ENCODE measurements at places on chromosomes 4 and X.

DNA sequence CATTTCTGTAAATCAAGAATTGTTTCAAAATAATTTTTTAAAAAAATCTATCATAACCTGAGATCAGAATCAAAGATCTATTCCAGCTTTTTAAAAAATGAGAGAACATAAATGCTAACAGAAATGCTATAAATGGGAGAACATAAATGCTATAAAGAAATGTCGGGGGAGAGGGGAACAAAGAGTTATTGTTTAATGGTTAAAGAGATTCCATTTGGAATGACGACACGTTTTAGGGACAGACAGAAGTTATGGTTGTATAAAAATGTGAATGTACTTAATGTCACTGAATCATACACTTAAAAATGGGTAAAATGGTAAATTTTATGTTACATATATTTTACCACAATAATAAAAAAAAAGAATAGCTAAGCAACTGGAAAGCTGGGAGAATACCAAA, 127.1 kb downstream of the ATRX start:
- no peak for DNase-seq

GRCh38 chrX:143455046-143455445, 62.2 kb downstream of the SPANXN3 start:
- no peak for DNase-seq

GRCh38 chr4:87848622-87849351, 16.0 kb downstream of the MEPE start:
- no peak for DNase-seq

- DNase-seq, result no peak
These were observed 53.8 kb upstream of the USP9X start for GRCh38 chrX:41031256-41031967.

GRCh38 chr4:182443070-182443469, 199.9 kb downstream of the TENM3 start:
- no peak for DNase-seq

GRCh38 chrX:133646719-133647116, 231.4 kb upstream of the GPC4 start:
- DNase-seq, result no peak

- no peak for DNase-seq
These were observed 13.6 kb downstream of the ABCG2 start for GRCh38 chr4:88144866-88145300.

GRCh38 chr4:185408432-185408831, 11.8 kb downstream of the ANKRD37 start:
- no peak for DNase-seq

DNA sequence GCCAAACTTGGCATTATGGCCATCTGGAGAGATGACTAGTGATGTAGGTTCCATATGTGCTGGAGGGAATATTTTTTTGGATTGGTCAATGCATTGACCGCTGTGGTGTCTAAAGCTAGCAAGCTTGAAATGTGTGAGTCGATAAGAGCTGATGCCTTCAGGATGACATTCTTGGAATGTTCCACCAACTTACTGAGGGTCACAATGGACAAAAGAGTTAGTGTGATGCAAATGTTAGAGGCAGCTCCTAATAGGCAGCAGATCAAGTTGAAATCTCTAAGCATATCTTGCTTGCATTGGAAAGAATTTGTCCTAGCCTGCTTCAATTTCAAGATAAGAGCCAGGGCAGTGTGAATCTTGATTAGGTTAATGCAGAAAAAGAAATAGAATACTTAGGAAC, 210.4 kb upstream of the AFF2 start:
- DNase-seq, result peak; percentile 25

- no peak for DNase-seq
These were observed 46.0 kb downstream of the FNIP2 start for GRCh38 chr4:158814636-158815330.

DNA sequence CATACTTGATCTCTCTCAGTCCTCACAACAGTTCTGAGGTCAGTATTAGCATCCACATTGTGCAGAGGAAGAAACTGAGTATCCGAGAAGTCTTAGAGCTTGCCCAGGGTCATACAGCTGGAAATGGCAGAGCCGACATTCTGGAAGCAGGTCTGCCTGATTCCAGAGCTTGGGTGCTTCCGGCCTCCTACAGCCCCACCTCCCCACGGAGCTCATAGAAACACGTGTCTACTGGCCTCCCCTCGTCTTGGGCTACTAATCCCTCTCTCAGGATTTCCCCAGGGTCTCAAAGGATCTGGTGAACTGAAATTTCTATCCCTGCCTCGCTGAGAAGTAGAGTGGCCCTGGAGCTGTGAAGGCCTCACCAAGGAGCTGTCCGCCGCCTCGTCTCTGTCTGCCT, 12.0 kb upstream of the KDM5C start:
- DNase-seq, result no peak

DNA sequence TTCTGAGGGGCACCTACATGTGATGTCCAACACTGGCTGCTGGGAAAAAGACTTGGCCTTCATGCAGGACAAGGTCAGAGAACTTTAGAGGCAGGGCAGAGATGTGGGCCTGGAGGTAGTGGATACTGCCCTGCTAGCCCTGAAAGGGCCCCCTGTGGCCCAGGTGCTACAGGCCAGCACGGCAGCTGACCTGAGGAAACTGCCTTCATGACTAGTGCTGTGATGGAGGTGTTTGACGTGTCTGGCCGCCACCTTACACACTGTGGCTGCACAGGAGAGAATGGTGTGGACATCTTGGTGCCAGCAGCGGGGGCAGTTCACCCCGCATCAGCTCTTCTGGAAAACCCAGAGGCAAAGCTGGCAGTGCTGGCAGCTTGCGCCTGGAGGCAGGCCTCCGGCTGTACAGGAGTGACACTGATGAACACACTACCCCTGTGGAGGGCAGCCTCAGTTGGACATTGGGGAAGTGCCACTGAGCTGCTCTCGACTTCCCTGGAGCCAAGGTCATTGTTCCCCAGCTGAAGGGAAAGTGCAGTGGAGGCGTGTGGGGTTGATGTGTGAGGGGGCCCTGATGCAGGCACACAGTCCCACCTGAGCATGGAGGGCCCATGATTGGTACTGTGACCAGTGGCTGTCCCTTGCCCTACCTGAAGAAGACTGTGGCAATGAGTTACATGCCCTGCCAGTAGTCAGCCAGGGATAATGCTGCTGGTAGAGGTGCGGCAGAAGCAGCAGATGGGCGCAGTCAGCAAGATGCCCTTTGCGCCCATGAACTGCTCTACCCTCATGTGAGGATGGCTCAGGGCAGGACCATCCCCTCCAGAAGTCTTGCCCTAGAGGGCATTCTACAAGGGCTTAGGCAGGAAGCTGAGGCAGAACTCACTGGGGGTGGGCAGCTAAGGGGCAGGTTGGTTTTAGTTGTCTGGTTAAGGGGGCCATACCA, 36.9 kb downstream of the COQ2 start:
- no peak for DNase-seq

DNA sequence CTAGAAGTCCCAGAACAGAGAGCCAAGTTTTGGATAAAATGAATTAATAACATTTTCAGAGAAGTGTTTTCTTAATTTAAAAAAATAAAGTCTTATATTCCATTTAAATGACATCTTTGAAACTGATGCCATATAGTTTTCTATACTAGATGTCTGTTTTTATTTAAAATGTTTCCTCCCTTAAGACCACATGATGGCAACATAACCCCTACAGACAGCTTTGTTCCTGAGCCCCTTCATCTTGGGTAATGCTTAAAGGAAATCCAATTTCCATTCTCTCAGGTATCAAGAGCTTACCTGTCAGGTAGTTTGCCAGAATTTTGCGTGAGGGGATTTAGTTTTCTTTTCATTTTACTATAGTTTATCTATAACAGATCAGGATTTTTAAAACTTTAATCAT, 181.4 kb upstream of the UGT8 start:
- DNase-seq, result no peak

DNA sequence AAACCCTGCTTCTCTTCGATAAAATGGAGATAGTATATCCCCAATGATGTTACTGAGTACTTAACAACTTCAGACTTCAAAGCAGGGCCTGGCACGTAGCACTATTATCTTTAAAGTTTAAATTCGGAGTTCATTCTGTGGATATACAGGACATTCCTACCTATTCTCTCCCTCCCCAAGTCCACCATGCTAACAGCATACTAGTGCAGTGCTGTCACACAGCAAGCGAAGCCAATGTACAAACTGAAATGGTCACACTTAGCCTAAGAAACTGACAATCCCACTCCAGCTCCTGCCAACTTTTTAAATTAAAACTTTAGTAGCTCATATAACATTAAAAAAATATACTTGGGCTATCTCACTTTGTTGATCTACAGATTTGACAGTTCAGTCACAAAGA, 1.2 kb upstream of the DNAJB14 start:
- DNase-seq, result no peak

DNA sequence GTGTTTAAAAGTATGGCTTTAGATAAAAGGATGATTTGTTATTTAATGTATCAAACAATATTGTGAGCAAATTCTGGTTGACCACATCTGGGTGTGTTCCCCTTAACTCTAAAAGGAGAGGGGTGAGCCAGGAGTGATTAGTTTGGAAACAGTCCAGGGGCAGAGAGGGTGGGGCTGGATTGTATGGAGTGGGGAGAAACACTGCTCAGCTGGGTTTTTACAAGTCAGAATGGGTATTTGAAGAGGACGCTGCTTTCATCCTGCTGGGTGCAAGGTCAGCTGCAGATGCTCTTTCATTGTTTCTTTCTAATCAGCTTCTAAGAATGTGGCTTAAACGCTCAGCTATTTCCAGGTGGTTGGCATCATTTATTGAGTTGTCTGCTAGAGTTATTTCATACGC, 82.8 kb upstream of the LIMCH1 start:
- DNase-seq, result no peak

DNA sequence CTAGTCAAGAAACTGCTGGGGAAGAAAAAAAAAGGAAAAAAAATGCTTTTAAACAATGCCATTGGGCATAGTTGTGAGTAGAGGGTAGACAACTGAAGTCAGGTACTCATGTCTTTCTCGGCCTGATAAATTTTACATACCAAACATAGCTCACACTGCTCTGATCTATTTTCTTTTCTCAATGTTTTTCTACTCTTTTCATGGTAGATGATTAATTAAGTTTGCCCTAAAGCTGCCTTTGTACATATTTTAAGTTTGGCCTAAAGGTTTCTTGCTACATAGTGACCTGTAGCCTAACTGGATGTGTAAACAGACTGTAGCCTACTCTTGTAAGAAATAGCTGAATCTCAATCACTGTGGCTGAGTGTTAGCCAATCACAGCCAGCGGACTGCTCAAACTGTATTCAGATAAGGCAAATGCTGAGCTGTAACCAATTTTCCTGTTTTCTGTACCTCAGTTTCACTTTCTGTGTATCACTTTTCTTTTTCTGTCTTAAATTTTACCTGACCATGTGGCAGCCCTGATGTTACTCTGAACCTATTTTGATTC, 121.0 kb downstream of the PCDH10 start:
- DNase-seq, result no peak

- no peak for DNase-seq
These were observed 14.1 kb downstream of the HPSE start for GRCh38 chr4:83320548-83320947.

DNA sequence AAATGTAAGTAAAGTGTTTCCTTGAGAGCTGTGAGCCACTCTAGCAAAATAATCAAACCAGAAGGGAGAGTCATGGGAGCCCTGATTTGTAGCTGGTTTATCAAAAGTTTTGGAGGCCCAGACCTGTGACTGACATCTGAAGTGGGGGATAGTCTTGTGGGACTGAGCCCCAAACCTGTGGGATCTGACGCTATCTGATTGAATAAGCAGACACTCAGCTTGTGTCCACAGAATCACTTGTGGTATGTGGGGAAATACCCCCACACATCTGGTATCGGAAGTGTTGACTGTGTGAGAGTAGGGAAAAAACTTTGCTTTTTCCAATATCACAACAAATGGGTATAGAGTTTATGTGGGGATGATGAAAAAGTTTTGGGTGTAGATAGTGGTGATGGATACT, 35.4 kb downstream of the FUNDC1 start:
- no peak for DNase-seq

GRCh38 chr4:135739354-135739753, 1537.8 kb upstream of the PABPC4L start:
- no peak for DNase-seq

GRCh38 chr4:124854968-124855367, 142.4 kb upstream of the ANKRD50 start:
- DNase-seq, result no peak

DNA sequence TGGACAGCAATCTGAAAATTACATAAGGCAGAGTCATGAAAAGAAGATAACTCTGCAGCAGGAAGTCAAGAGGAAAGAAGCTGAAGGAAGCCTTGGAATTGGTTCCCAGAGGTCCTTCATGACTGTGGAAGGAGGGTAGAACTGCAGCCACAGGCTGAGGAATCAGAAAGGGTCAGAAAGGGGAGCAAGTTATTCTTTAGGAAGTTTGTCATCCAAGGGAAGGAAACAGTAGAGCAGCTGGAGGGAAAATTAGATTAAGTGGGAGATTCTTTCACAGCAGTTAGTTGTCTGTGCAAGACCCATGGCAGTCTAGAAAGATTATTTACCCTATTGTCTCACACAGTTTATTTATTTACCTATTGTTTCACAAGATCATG, 9.3 kb upstream of the ADH1C start:
- DNase-seq, result no peak

DNA sequence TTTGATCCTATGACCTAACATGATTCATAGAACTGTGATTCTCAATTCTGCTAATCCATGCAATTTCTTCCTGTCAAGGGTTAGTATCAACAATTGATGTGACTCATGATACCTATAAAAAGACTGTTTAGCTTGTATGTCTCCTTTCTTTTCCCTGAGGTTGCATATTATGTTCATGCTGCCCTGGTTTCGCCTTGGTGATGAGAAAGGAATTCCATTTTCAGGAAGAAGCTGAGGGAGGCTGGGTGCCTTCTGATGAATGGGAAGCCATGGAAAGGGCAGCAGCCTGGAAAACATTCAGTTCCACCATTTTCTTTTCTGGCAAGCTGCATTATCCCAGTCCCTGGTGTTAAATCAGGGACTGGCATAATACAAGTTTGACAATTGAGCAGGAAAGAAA, 976.5 kb downstream of the RPA4 start:
- no peak for DNase-seq

DNA sequence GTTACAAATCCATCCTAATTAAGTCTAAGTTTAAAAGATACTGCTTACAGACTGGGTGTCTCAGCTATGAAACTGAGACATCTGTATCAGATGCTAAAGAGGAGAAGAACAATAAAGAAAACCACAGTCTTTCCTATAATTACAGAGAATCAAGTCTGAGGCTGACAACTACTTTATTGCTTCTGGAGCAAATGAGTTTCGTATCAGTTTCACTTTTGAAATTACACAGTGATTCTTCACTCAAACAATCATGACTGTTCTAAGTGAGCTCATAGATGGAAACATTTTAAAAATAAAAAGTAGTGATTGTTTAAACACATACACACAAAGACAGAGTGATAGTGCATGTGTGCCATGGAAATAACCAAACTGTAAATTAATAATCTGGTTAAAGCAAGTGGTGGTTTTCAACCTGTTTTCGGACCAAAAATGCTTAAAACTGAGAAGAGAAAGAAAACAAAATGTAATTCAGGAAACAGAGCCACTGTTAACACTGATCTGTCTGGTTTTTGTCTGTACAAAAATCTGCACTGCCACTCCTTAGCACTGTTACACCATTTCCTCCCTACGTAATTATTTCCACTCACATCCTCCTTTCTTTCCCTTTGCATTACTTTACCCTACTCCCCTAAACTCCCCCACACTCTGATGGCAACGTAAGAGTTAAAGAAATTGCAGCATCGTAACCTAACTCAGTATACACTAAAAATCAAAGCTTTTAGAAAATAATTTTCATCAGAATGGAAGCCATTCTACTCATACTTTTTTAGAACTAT, 12.5 kb downstream of the RFC1 start:
- DNase-seq, result no peak

- DNase-seq, result peak; percentile 54
These were observed 3.1 kb upstream of the SOX3 start for GRCh38 chrX:140507982-140508305.
